ENCODE measurements at places on chromosomes 5 and 9.

DNA sequence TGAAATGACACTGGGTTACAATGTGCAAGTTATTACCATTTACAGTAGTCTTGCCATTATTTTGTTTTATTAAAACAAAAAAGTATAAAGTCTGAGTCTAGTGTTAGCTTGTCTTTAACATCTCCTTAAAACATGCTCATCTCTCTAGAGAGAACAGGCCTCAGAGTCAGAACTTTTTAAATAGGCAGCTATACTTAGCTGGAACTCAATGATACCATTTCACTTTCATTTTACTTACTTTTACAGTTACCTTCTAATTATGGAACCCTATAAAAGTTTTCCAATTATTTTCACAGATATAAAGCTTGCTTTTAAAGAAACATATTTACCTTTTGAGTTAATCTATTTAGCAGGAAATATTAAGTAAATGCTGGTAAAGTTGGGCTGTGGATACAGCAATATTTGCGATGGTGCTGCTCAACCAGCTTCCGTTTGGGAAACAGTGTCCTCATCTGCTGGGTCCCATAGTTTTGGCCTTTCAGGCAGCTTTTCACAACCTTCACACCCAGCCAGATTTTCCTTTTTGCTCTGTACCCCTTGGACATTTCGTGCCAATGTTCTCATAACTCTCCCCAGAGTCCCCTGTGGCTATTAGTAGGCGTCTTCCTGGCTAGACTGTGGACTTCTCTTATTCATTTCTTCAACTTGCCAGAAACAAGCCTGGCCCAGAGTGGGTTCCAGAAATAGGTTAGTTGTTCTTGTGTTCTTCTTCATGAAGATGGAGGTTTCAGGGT, 36.3 kb upstream of the UBTD2 start:
- no peak overlapping the region for H3K4me3 ChIP-seq
- no peaks in the 10 kb centered on the region for H3K36me3 ChIP-seq
- no peaks in the 10 kb centered on the region for H3K27me3 ChIP-seq
- peaks cover 3% of the 10 kb centered on the region for H3K4me1 ChIP-seq

DNA sequence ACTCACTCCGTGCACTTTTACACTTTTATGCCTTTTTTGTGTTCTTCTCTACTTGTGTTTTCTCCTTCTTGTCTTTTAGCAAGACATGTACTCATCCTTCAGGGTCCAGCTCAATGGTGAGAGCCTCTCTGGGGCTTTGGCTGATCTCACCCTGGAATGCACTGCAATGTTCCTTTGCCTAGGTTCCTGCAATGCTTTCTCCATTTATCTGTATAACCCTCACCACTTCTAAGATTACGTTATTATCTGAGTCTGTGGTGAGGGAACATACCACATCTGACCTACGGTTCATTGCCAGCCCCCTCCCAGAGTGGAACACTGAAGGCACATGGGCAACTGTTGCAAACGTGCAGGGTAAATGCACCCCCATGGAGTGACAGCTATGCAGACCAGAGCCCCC, 47.3 kb downstream of the KCNIP1 start:
- DNase-seq, result no peak
- no peaks in the 10 kb centered on the region for H3K27me3 ChIP-seq
- no peak overlapping the region for H3K27ac ChIP-seq

GRCh38 chr5:144481861-144482260, 311.2 kb downstream of the KCTD16 start:
- H3K36me3 ChIP-seq, result no peaks in the 10 kb centered on the region
- no peak for DNase-seq
- no peak overlapping the region for H3K27ac ChIP-seq
- no peaks in the 10 kb centered on the region for H3K4me1 ChIP-seq
- no peaks in the 10 kb centered on the region for H3K27me3 ChIP-seq

- no peak overlapping the region for H3K27ac ChIP-seq
- H3K36me3 ChIP-seq, result no peaks in the 10 kb centered on the region
- no peaks in the 10 kb centered on the region for H3K27me3 ChIP-seq
- H3K4me3 ChIP-seq, result no peak overlapping the region
- peaks cover 5% of the 10 kb centered on the region for H3K4me1 ChIP-seq
- no peak for DNase-seq
These were observed 16.9 kb upstream of the FER start for GRCh38 chr5:108730617-108731340.

GRCh38 chr5:126680191-126680817, 79.6 kb downstream of the PHAX start:
- H3K27ac ChIP-seq, result no peak overlapping the region
- H3K36me3 ChIP-seq, result no peaks in the 10 kb centered on the region
- no peaks in the 10 kb centered on the region for H3K27me3 ChIP-seq
- H3K4me1 ChIP-seq, result peaks cover 4% of the 10 kb centered on the region

- no peaks in the 10 kb centered on the region for H3K36me3 ChIP-seq
- DNase-seq, result peak; percentile 8
- no peaks in the 10 kb centered on the region for H3K27me3 ChIP-seq
- H3K4me3 ChIP-seq, result no peak overlapping the region
These were observed 486.7 kb downstream of the RAB3C start for GRCh38 chr5:59069438-59070079.

DNA sequence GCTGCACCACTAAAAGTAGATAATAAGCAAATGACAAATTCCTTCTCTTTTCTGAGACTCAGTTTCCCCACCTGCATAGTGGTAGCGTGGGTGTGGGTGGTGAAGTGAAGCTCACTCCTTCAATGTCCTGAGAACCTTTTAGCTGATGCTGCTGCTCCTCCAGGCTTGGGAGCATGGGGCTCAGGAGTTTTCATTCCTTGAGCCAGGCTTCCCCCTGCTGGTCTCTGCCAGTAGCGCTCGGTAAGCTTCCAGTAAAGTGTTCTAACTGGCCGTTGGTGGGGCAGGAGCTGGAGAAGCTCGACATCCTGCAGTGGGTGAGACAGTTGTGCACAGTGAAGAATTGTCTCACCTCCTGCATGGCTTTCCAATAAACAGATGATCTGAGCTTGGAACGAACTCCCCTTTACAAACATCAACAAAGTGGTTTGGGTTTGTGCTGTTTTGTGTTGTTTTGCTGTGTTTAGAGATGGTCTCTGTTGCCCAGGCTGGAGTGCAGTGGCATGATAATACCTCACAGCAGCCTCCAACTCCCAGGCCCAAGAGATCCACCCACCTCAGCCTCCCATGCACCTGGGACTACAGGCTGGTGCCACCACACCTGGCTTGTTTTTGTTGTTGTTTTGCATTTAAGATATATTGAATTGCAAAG, 34.6 kb downstream of the SPARC start:
- no peak overlapping the region for H3K4me3 ChIP-seq
- H3K27ac ChIP-seq, result no peak overlapping the region
- no peaks in the 10 kb centered on the region for H3K4me1 ChIP-seq

- H3K4me3 ChIP-seq, result no peak overlapping the region
- H3K4me1 ChIP-seq, result no peaks in the 10 kb centered on the region
- H3K27me3 ChIP-seq, result no peaks in the 10 kb centered on the region
- no peaks in the 10 kb centered on the region for H3K36me3 ChIP-seq
- H3K27ac ChIP-seq, result no peak overlapping the region
- DNase-seq, result no peak
These were observed 40.9 kb upstream of the IDNK start for GRCh38 chr9:83582029-83582428.

DNA sequence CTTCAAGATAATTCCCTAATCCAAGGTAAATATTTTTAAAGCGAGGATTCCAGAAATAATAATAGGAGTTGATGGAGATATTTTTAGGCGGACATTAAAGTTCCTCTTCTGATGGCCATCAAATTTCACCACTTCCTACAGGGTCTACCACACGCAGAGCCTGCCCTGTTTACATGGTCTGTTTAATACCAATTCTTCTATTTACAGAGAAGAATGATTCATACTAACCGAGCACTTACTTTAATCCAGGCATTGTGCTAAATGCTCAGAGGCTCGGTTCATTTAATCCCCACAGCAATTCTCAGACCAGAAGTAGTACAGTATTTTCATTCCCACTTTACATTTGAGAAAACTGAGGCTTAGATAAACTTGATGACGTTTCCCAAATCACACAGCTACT, 3.0 kb upstream of the ITGA1 start:
- H3K27ac ChIP-seq, result no peak overlapping the region
- no peaks in the 10 kb centered on the region for H3K27me3 ChIP-seq
- no peak for DNase-seq

- no peaks in the 10 kb centered on the region for H3K36me3 ChIP-seq
- H3K4me3 ChIP-seq, result no peak overlapping the region
These were observed 63.2 kb downstream of the PAM start for GRCh38 chr5:102818345-102818744.

DNA sequence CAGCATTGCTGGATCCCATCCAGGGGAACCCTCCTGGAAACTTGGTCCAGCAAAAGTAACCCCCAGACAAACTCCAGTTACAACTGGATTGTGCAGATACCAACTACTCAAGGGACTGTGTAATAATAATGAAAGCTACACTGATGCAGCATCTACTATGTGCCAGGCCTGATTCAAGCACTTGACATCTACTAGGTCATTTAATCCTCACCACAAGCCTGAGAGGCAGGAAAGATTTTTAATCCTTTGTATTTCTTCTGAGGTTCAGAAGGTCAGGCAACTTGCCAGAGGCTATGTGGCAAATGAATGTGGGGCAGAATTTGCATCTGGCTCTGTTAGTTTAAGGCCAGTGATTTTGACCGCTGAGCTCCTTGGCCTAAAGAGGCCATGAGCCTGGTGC, 29.5 kb upstream of the FOXI1 start:
- H3K27ac ChIP-seq, result no peak overlapping the region
- H3K27me3 ChIP-seq, result no peaks in the 10 kb centered on the region
- no peak overlapping the region for H3K4me3 ChIP-seq
- no peak for DNase-seq

DNA sequence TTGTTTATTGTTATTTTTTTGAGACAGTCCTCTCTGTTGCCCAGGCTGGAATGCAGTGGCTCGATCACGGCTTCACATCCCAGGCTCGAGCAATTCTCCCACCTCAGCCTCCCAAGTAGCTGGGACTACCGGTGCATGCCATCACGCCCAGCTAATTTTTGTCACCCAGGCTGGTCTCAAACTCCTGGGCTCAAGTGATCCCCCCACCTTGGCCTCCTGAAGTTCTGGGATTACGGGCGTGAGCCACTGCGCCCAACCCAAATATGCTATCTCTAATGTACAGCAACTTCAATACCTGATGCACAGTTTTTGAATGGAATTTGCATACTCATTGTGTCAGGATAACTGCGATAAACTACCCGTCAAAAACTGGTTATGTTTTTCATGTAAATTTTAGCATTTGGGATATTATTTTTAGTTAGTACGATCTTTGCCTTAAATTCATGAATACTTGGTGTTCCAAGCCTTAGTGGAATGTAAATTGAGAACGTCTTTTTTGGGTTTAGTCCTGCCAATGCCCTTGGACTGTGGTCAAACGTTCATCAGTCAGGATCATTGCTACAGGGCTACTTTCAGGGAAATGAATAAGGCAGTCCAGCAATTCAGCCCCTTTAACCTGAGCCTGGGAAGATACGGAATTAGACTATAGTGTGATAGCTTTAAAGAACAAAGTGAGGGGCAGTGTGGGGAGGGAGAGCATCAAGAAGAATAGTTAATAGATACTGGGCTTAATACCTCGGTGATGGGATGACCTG, 4.4 kb downstream of the UGCG start:
- no peak overlapping the region for H3K27ac ChIP-seq
- no peaks in the 10 kb centered on the region for H3K27me3 ChIP-seq
- peaks cover 2% of the 10 kb centered on the region for H3K4me1 ChIP-seq
- no peak overlapping the region for H3K4me3 ChIP-seq
- no peak for DNase-seq

DNA sequence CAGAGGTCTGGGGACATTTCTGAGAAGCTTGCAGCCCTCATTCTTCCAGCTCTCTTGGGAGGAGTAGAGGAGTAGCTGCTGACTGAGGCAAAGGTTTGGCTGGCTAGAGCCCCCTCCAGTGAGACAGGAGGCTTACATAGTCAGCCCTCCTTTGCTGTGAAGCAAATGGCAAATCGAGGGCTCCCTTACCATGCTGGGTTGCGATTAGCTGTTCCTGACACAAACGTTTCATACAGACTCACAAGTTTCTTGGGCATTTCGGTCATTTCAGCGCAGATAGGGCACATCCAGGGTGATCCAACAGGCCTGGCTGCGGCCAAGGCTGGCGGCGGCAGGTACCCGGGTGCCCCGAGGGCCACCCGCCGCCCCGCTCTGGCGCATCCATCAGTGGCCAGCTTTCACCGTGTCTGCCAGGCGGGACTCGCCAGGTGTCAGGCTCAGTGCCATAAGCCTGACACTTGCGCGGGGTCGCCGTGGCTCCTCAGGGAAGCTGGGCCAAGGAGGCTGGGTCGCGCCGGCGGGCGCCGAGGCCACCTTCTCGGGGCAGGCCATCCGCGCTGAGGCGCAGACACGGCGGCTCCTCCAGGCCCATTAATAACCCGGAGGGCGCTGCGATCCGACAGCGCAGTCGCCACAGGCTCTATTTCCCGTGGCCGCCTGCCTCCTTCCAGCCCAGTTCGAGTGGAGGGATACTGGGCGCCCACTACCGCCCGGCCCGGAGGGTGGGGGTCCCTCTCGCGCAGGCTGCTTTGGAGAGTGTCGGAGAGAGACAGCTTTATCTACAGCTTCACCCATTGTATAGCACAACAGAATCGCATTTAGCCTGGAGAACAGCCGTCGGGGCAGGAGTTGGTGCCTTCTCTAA, 9.1 kb downstream of the PRDM6 start:
- DNase-seq, result no peak
- peaks cover 32% of the 10 kb centered on the region for H3K27me3 ChIP-seq
- H3K4me1 ChIP-seq, result no peaks in the 10 kb centered on the region
- no peak overlapping the region for H3K4me3 ChIP-seq

DNA sequence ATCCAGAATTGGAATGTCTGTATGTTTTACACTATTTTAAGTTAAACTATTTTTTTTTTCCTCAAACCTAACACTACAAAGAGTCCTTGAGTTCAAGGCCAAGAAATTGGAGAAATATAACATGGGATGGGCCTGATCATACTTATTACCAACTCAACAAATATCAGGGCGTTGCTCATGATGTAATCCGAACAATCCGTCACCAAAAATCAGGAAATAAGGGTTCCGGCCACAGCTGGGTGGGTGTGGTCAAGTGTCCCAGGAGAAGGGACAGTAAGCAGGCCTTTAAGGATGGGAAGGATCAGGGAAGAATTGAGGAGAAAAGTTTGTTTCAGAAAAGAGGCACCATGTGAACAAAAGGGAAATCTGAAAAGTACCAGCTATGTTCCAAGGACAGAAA, 29.8 kb downstream of the MED27 start:
- no peak overlapping the region for H3K4me3 ChIP-seq
- no peaks in the 10 kb centered on the region for H3K4me1 ChIP-seq
- H3K27me3 ChIP-seq, result no peaks in the 10 kb centered on the region
- no peak overlapping the region for H3K27ac ChIP-seq
- no peak for DNase-seq
- no peaks in the 10 kb centered on the region for H3K36me3 ChIP-seq

- DNase-seq, result no peak
- H3K4me1 ChIP-seq, result peaks cover under 1% of the 10 kb centered on the region
- H3K27ac ChIP-seq, result no peak overlapping the region
- no peaks in the 10 kb centered on the region for H3K36me3 ChIP-seq
- H3K4me3 ChIP-seq, result no peak overlapping the region
These were observed 15.1 kb upstream of the CCL28 start for GRCh38 chr5:43427306-43427705.

GRCh38 chr9:34998266-34998665, 8.7 kb downstream of the DNAJB5 start:
- H3K4me3 ChIP-seq, result no peak overlapping the region
- no peak overlapping the region for H3K27ac ChIP-seq
- peaks cover 34% of the 10 kb centered on the region for H3K36me3 ChIP-seq
- H3K27me3 ChIP-seq, result no peaks in the 10 kb centered on the region

GRCh38 chr5:11640158-11640873, 263.9 kb downstream of the CTNND2 start:
- peaks cover 11% of the 10 kb centered on the region for H3K4me1 ChIP-seq
- no peak overlapping the region for H3K4me3 ChIP-seq
- no peaks in the 10 kb centered on the region for H3K36me3 ChIP-seq
- no peaks in the 10 kb centered on the region for H3K27me3 ChIP-seq
- no peak overlapping the region for H3K27ac ChIP-seq
- DNase-seq, result no peak

Data from neuronal stem cell (in vitro differentiated cells).